Stimulated activated CD4-positive, alpha-beta T cell treated with anti-CD3 and anti-CD28 coated beads, Interleukin-4, amount 100 ng/mL, for 1 hour (primary cell): ENCODE measurements at places on chromosomes 4 and X.

- no peak for DNase-seq
These were observed 840.8 kb upstream of the HTR2C start for GRCh38 chrX:113743069-113743468.

DNA sequence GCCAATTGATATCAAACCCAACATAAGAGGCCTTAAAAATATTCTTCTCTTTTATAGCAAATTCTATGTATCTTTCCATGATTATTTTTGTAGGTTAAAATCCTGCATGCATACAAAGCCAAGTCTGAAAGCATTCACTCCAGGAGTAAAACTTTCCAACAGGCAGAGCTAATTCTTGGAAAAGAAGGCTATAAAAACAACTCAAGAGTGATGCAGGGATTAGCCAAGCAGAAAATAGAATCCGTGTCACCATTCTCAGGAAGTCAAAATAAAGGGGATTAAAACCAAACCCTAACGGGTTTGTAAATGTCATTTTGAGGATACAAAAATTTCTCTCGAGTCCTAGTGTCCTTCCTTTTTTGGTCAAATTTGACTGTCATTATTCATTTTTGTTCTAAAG is 412.4 kb downstream of the DMD start:
- no peak for DNase-seq

DNA sequence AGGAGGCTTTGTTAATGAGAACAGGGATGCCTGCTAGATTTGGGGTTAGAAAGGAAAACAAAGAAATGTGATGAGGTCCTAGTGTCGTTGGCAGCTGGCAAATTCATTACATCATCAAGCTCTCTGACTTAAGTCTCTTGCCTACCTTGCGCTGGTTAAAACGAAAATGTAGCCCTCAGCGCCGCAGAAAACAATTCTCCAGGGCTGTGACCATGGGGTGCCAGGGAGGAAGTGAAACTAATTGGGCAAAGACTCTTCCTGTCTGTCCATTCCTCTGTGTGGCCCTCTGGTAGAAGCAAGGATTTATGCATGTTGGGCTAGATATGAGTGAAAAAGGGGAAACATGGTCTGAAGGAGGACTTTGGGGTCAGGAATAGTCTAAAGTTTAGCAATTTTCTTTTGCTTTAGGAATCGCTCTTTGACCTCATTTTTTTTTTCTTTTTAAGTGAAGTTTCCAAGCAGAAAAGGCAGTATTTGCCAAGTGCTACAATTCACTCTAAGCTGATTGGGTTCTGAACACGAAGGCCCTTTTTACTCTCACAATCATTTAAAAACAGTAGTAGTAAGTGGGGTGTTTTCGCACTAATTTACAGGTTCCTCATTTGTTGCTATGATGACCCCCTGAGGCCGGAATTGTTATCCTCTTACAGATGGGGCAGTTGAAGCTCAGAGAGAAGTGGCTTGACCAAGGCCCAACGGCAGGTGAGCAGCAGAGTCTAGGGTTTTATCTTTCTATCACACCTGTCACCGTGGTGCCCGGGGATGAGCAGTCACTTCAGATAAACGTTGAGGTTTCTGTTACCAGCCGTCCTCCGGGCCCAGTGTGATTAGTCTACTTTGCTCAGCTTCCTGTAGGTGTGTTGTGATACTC is 27.3 kb upstream of the CHRNA9 start:
- DNase-seq: peak; percentile 62

GRCh38 chrX:784829-785228 is 154.2 kb downstream of the SHOX start:
- DNase-seq: no peak

DNA sequence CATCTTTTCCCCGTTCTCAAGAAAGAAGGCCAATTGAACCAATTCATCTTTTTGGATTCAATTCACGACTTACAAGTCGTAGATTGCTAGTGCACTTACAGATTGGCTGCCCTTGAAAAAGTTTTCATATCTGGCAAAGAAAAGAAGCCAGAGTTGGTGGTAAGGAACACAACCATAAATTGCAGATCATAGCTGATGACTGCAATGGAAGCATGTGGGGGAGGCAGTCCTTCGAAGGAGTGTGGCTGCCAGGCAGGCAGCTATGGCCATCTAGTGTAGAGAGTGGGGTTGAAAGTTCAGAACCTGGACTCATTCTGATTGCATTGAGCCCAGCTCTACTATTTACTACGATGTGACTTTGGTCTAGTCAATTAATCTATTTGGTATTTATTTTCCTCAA is 4.5 kb downstream of the GPM6A start:
- no peak for DNase-seq

- no peak for DNase-seq
These were observed 71.3 kb upstream of the ENOX2 start for GRCh38 chrX:130974323-130974722.

DNA sequence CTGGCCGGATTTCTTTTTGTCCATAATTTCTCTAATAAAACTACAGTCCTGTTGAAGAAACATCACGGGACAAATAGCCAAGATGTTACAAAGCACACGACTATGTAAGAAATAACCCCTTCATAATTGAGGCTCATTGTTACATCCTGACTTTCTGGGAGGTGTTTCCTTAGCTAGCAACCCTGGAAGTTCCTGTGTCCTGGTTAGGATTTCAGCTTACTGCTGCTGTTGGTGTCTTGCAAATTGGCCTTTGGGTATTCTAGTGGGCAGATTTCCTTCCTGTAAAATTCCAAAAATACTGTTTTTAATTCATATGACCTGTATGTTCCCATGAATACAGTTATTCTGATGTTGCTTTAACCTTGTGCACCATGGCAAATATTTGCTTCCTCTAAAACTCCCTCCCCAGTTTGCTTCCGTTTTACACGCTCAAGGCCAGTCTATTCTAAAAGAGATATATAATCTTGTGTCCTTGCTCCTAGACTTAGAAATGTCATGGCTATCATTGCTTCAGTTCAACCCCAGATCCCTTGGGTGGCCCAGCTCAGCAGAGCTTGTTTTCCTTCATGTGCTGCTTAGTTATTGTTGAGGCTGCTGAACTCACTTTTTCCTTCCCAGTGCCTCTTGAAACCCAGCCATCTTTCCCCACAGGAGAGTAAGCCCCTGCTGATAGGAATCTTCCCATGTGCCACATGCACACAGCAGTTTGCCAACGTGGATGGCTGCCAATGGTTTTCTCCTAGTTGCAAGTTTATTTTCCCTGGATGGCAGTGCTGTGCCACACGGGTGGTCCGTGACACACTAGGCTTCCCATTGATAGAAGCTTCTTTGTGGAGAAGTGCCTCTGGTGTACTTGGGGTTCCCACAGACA is 75.8 kb downstream of the TSPAN7 start:
- DNase-seq: no peak

- DNase-seq: peak; percentile 4
These were observed 26.9 kb downstream of the UTP14A start for GRCh38 chrX:129932821-129933321.

- no peak for DNase-seq
These were observed 249.4 kb upstream of the HTR2C start for GRCh38 chrX:114334473-114334982.

DNA sequence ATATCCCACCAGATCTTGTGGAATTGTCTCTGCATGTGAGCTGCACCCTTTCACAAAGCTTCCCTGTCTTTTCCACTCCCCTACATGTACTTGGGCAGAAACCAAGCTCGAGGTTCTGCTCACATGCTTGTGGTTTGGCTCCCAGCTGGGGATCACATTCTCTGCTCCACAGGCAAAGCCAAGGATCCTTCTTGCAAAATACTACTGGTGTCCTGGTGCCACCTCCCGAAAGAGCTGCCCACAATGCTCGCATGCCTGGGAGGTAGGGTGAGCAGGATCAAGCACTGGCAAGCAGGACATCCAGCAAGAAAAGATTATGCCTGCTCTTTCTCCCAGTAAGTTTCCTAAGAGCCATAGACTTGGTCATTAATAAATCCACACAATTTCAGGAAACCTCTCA is 45.1 kb upstream of the PPARGC1A start:
- no peak for DNase-seq

- no peak for DNase-seq
These were observed 55.1 kb upstream of the INPP4B start for GRCh38 chr4:142901166-142901662.

- DNase-seq: no peak
These were observed 309.2 kb downstream of the EVC2 start for GRCh38 chr4:5399124-5399523.

- DNase-seq: no peak
These were observed 91.0 kb downstream of the SHROOM4 start for GRCh38 chrX:50723006-50723405.
